MV-4-11 (cell line): ENCODE measurements at places on chromosomes 16 and 17.

DNA sequence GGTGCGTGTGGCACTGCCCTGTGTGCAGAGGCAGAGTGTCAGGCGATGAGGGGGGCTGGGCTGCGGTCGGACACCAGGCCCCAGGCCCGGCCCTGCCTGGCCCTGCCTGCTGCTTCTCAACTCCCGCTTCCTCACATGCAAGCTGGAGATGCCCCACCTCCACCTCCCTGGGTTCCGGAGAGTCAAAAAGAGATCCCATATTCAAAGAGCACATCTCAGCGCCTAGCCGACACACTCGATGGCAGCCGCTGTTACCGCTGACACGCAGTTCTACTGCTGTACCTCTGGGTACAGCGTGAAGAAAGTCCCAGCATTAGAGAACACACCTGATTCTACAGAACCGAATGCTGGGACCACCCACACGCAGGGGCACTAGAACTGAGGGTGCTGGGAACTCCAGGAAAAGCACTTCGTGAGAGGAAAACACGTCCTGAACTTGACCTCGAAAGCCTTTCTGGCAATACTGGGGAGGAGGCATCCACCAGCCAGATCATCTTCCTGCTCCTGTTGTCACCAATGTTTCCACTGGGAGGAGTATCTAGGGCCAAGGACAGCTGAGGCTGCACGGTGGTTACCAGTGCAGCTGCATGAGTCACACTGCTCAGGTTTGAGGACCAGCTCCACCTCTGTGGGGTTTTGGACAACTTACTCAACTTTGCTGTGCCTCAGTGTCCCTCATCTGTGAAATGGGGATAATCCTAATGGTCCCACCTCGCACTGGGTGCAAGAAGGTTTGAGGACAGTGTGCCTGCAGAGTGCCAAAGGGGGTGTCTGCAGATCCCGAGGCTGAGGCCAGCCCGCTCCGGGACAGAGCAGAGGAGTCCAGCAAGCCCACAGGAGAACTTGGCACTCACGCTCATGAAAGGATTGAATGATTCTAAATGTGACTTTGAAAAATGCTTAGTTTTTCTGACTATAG is 100.4 kb upstream of the DNAH17 start:
- no peak for DNase-seq

DNA sequence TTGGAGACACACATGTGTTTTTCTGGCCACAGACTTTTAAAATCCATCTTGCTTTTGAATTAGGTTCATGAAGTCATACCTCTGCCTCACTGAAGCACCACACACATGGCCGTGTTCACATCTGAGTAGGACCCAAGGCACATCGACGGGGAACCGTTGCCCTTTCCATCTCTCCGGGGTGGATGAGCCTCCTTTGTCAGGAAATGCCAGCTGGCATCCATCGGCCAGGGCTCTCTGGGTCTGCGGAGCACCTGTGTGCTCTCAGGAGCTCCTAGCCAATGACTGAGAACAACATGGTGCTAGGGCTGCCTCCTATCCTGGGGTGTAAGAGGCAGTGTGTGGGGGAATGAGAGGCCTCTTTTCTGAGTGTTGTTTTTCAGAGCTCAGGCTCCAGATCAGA is 24.5 kb upstream of the NKD1 start:
- no peak for DNase-seq

DNA sequence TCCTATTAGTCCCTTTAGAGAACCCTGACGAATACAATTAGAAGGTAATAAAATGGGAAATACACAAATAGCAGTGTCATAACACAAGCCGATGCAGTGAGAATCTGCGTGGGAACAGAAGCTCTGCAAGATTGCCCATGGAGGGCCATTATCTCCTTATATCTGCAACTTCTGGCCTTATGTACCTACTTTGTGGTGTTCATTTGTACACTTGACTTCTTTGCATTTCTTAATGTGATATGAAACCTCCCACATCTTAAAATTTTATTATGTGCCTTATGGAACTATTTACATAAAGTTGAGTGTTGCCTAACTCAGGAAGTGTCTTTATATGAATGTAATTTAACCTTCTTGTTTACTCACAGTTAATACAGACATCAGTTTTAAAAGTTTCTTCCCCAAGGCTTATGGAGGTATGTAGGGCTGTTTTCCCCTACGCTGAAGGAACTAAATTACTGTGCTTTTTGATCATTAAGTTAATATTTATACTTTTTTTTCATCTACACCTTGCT is 10.1 kb upstream of the TANC2 start:
- DNase-seq: no peak

DNA sequence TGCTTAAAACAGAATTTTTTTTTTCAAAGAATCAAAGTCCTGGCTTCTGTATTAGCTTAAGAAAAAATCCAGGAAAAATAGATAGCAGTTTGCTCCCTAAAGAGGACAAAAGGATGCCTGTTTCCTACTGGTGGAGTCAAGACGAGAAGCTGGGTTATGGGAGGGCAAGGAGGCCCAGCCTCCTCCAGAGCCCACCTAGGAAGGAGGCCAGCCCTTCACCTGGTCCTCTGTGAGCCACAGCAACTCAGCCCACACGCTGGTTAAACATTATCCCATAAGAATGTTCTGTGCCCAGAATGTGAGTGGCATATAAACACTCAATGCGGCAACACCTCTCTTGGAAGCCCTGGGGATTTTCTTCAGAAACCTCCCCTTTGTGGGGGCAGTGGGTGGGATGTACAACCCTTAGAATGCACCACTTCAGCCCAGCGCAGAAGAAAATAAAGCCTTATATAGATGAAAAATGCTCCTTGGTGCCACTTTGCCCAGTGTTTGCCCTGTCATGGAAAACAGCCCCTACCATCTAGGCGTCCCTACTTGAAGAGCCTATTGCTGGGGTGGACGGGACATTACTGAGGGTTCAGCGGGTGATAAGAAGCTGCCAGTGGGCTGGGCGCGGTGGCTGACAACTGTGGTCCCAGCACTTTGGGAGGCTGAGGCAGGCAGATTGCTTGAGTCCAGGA is 48.0 kb downstream of the TEKT5 start:
- no peak for DNase-seq

GRCh38 chr17:81863123-81863675 is 2.9 kb upstream of the P4HB start:
- DNase-seq: peak; percentile 38

- DNase-seq: no peak
These were observed 72.6 kb downstream of the MGAT5B start for GRCh38 chr17:76940738-76941350.

DNA sequence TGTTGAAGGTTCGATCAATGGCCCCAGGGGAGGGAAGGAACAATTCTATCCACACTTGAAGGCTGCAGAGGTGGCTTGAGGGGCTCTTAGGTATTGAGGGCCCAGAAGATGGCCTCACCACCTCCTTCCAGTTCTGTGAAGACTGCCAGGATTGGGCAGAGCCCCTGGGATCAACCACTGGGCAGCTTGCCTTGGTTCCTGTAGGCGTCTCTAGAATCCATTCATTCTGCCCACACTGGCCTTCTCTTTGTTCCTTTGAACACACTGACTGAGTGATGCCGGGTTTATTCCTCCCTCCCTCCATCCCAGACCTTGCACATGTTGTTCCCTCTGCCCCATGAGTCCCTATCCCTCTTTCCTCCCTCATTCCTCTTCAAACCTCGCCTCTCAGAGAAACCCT is 50.5 kb downstream of the SYT17 start:
- DNase-seq: no peak

- no peak for DNase-seq
These were observed 26.4 kb upstream of the CLEC18A start for GRCh38 chr16:69924777-69925191.

DNA sequence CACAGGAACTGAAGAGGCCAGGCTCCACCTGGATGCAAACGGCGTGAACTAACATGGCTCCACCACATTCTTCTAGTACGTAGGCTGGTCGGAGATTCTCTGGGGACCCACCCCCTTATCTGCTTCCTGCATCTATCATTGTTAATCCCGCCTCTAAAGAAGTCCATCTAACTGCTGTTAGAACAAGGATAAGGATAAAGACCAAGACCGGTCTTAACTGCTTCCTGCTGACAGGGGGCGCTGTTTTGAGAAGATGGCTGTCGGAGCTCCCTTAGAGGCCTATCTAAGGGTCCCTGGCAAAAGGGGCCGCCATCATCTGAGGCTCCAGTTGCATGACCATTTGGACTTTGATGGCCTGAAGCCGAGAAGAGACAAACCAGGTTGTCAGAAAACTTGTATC is 25.8 kb upstream of the TNFSF12 start:
- DNase-seq: peak; percentile 19

GRCh38 chr17:5588584-5588983 is 4.3 kb upstream of the NLRP1 start:
- no peak for DNase-seq

DNA sequence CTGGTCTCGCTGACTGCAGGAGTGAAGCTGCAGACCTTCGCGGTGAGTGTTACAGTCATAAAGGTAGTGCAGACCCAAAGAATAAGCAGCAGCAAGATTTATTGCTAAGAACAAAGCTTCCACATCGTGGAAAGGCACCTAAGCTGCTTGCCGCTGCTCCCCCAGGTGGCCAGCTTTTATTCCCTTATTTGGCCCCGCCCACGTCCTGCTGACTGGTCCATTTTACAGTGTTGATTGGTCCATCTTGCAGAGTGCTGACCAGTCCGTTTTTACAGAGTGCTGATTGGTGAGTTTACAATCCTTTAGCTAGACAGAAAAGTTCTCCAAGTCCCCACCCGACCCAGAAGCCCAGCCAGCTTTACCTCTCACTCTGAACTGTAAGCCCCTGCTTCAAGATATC is 227.8 kb downstream of the ABCC12 start:
- DNase-seq: no peak

- no peak for DNase-seq
These were observed 335 bp downstream of the SLC25A35 start for GRCh38 chr17:8294814-8295316.

GRCh38 chr16:3180445-3180878 is 7.5 kb upstream of the OR1F1 start:
- no peak for DNase-seq

GRCh38 chr16:88785106-88785924 is at the start of gene PIEZO1:
Gene PIEZO1, minus strand, starts transcription at chr16:88785220. Its CDS starts 256 bp downstream, at chr16:88784964.
- DNase-seq: peak; percentile 47

GRCh38 chr17:35022536-35023063 is 40.9 kb downstream of the RFFL start:
- DNase-seq: peak; percentile 79

DNA sequence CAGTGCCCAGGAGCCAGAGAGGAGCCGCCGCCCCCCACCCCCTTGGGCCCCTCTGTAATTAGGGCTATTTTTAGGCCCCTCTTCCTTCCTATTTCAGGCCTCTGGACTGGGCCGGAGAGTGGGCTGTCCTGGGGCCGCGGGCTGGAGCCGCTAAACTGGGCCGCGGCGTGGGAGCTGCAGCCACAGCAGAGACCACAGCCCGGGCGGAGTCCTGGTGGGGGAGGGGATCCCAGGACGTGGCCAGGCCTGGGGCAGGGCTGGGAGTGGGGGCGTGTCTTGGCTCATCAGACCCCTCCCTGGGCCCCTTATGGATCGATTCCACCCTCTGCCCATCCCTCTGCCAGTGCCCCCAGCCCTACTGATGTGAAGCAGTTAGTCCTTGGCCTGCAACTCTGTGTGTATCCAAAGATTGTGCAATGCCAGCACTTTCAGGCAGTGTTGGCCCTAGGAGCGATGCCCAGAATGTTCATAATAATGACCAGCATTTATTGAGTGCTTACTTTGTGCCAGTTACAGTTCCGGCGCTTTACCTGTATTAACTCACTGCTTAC is 15.0 kb upstream of the TAC4 start:
- DNase-seq: peak; percentile 33

GRCh38 chr17:15886804-15887203 is 58.1 kb upstream of the ADORA2B start:
- peak; percentile 82 for DNase-seq

- no peak for DNase-seq
These were observed 10.0 kb downstream of the TRPV3 start for GRCh38 chr17:3547628-3548027.

- DNase-seq: no peak
These were observed 132.6 kb upstream of the NOL11 start for GRCh38 chr17:67585077-67585602.

GRCh38 chr17:60277258-60277657 is 114.7 kb downstream of the USP32 start:
- DNase-seq: no peak

- DNase-seq: no peak
These were observed at the start of gene PRSS8 for GRCh38 chr16:31135535-31136286. Gene PRSS8, minus strand, starts transcription at chr16:31135727. Its CDS starts 229 bp downstream, at chr16:31135498.

DNA sequence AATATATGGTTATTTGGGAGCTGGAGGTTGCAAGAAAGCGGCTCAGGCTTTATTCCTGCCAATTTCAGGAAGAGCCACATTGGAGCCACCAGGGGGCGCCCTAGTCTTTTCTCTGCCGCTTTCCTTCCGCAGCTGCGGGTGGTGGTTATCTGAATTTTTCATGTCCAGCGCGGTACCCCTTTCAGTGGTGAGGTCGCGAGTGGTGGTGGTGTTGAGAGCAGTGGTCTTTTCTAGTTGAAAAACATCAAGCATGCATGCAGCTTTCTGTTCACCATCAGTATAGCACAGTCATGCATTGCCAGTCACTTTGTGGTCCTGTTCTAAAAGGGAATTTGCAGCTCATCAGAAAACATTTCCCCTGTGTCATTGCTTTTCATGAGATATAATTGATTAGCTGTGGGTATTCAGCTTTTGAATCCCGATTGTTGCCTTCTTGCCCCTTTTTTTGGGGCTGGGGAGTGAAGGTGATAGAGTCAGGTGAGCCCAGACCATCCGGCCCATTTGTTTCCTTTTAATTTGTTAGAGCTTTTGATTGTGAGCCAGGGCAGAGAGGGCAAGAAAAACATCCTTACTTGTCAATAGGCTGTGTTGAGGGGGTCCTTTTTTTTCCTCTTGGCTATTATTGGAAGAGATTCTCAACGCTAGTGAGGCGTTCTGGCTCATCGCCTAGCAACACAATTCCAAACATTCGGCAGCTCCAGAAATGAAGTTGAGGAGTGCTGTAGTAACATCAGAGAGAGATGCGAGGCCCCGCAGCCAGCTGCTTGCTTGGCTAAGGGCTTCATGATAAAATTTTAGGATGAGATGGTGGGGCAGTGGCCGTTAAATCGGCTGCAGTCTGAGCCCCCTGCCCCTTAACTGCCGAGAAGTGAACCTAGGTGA is 119.0 kb downstream of the SNX29 start:
- DNase-seq: peak; percentile 23

- DNase-seq: peak; percentile 42
These were observed 65.9 kb upstream of the SDK2 start for GRCh38 chr17:73710095-73710592.

- no peak for DNase-seq
These were observed 398.7 kb upstream of the C16orf82 start for GRCh38 chr16:26668026-26668425.

DNA sequence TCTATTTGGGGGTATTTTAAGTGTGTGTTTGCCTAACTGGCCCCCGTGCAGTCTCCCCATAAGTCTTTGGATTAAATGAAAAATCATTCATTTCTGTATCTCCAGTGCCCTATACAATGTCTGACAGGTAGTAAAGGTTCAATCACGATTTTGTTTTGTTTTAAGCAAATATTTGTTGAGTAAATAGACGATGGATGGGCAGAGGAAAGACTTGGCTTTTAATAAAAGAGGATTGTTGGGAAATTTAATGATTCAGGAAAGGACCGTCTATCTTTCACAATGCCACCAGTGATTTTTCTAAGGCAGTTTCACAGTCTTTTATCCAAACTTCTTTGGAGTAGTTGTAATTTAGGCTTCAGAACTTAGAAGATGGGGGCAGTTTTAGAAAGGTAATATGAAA is 636.6 kb upstream of the GOT2 start:
- DNase-seq: no peak

GRCh38 chr16:84948851-84949610 is 62.3 kb downstream of the ZDHHC7 start:
- DNase-seq: peak; percentile 53
